Activated CD4-positive, alpha-beta memory T cell treated with anti-CD3 and anti-CD28 coated beads, Interleukin-2, amount 10 ng/mL, durations not matched to agents 7 days and 5 days (primary cell): ENCODE measurements at places on chromosomes 1 and 21. TPM values are rescaled to one million over a fixed set of nuclear protein-coding genes. Genes with fewer than 3 reads are reported as not detected.

GRCh38 chr1:33469691-33470090 lies 2.8 kb upstream of the ZSCAN20 start:
- H3K27me3 ChIP-seq = peaks cover 3% of the 10 kb centered on the region
- H3K4me1 ChIP-seq = peaks cover 30% of the 10 kb centered on the region

DNA sequence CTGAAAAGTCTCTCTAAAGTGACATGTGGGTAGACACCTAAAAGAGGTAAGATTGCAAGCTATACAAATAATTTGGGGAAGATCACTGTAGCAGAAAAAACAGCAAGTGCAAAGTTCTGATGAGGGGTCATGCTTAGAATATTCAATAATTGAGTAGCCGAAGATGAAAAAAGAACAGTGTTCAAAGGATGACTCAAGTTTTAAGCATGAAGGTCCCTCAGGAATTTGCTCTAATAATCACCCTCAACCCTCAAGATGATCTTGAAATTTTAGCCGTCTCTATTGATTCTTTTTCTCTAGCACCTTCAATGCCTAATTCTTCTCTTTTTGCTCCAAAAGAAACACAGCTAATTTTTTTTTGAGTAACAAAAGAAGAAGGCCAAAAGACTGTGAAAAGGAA lies 190.6 kb upstream of the ZNHIT6 start:
- no peaks in the 10 kb centered on the region for H3K36me3 ChIP-seq
- no peaks in the 10 kb centered on the region for H3K4me1 ChIP-seq
- H3K27ac ChIP-seq = no peak overlapping the region
- H3K27me3 ChIP-seq = no peaks in the 10 kb centered on the region
- no peak overlapping the region for H3K4me3 ChIP-seq

DNA sequence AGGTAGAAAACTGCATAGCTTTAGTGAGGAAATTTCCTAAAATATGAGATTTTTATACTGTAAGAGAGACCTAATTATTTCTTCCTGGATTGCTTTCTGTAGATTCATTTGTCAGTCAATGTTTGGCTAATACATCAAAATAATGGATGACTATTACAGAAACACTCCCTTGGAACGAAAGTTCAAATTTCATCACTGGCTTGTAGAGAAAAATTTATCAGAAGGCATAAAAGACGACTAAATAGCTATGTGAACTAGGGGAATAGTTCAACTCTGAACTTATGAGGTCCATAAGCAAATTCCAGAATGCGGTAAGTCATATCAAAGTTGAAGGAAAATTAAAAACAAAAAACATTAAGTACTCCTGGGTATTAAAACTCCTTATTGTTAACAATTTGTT lies 36.0 kb downstream of the WNT2B start:
- no peaks in the 10 kb centered on the region for H3K36me3 ChIP-seq
- no peak overlapping the region for H3K4me3 ChIP-seq

DNA sequence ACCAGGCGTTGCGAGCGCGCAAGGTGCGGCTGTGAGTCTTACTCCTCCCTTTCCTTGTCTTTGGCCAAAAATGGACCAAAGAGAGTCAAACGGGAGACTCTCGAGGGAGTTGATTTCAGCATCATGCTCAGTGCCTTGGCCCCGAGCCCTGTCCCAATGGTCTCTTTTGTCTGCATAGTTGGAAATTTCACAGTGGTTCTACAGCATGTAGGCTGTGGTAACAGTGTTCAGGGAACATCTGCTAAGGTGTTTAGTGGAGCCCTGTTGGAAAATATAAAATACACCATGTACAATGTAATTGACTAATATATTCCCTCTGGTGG lies 2.7 kb downstream of the CACNA1E start:
- H3K4me3 ChIP-seq = no peak overlapping the region
- H3K36me3 ChIP-seq = no peaks in the 10 kb centered on the region
- H3K4me1 ChIP-seq = peaks cover 10% of the 10 kb centered on the region

DNA sequence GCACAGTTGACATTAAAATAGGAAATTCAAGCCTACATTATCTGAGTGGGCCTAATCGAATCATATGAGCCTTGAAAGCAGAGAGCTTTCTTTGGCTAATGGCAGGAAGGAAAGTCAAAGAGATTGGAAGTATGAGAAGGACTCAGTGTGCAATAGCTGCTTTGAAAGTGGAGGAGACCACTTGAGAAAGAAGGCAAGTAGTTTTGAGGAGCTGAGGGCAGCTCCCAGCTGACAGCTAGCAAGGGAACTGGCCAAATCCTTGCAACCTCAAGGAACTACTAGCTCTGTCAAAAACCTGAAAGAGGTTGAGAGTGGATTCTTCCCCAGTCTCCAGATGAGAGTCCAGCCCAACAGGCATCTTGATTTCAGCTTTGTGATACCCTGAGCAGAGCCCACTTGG lies 149.0 kb upstream of the CACYBP start:
- no peak overlapping the region for H3K4me3 ChIP-seq

DNA sequence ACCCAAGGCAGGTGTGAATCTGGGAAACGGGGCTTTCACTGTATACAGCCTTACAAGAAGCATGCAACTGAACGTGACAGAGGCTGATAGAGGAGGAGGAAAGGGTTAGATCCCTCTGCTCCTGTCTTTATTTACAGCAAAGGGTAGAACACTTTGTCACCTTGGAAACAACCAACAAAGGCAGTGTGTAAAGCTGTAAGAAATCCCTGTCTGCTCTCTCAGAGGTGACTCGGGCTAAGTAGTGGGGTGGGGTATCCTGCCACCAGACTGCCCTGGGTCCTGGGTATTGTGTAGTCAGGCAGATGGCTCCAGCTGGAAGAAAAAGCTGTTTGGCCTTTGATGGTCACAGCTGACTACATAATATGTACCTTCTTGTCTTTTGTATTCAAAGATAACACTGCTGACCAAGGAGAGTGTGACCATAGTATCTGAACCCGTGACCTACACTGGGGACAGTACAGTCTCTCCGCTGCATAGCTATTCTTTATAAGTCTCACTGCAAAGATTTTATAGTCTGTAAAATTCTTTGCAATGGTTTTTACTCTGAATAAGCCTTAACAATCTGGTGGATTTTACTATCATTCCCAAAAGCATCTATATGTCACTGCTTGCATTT lies 22.1 kb upstream of the POU2F1 start:
- no peaks in the 10 kb centered on the region for H3K27me3 ChIP-seq
- no peak for DNase-seq
- no peaks in the 10 kb centered on the region for H3K4me1 ChIP-seq
- no peaks in the 10 kb centered on the region for H3K36me3 ChIP-seq

- H3K4me3 ChIP-seq = no peak overlapping the region
- H3K27ac ChIP-seq = no peak overlapping the region
- peaks cover 19% of the 10 kb centered on the region for H3K4me1 ChIP-seq
- DNase-seq = no peak
- H3K27me3 ChIP-seq = no peaks in the 10 kb centered on the region
- H3K36me3 ChIP-seq = no peaks in the 10 kb centered on the region
These were observed 32.1 kb downstream of the CTNNBIP1 start for GRCh38 chr1:9877962-9878361.

EDARADD gene
- total RNA-seq = 6.2 TPM

B3GALT5 gene
- not detected for total RNA-seq

AMY2B gene
- total RNA-seq = 6.7 TPM
